Astrocyte of the spinal cord (primary cell): ENCODE measurements at places on chromosomes 6 and 20.

DNA sequence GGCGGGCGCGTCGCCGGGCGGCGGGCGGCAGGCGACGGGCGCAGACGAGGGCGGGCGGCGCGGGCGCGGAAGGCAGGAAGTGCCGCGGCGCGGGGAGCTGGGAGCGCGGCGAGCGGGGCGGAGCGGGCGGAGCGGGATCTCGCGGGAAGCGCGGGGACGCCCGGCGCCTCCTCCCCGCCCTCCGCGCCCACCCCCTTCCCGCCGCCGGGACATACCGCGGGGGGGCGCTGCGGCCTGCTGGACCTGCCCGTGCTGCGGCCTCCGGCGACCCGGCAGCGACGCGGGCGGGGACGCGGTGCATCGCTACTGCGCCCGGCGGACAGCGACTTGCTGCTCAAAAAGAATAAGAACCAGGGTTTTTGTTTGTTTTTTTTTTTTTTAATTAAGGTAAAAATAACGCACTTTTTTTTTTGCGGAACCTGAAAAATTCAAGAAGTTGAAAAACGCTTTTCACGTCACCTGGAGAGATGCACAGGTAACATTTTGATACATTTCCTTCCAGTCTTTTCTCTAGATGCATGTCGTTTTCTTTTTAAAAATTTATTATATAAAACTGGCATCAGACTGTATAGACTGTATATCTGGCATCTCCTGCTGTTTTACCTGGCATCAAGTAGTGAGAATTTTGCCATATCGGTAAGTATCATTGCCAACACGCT is at the start of gene CENPB:
CENPB (minus strand) TSS at position 76 of the 659 bp plus-strand sequence. CDS start 257 bp downstream, outside the sequence.
- DNase-seq, result peak; percentile 78

DNA sequence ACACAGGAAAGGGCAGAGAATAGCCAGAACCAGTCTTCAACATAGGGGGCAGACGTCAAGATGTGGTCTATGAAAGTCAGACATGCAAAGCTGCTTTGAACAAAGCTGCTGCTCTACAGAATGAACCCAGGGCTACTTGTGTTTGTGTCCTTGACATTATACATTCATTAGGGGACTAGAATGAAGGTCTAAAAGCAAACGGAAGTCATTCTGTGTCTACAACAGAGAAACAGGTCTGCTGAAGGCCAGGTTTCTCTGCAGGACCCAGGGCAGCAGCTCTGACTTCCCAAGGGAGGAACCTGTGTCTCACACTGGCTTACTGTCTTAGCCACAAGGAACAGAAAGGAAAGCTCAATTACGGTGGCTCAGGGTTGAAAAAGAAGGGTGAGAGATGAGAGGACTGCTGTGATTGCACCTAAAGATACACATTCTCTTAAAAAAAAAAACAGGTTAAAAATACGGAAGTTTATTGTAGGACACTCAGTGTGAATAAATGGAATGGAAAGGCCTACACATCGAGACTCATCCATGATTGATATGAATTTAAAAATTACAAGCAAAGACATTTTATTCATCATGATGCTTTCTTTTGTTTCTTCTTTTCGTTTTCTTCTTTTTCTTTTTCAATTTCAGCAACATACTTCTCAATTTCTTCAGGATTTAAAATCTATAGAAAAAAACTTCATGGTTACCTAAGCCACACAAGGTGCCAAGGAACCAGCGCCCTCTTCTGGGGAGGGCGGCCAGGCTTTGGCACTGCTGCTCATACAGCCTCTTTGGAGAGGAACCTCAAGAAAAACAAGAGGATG is 6.7 kb downstream of the PSMA7 start:
- peak; percentile 76 for DNase-seq

DNA sequence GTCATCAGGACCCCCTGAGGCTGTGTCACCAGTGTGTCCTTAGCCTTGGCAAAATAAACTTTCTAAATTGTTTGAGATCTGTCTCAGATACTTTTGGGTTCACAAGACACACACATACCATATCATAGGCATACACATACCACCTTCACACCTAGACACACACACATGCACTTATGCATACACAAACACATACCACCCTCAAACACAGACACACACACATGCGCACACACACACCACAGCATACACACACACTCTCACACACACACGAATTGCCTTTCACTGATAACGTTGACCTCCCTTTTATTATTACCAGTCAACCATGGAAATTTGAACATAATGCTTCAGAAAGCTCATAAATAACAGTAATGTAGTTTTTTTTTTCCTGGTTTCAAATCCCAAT is 108.6 kb upstream of the MYLIP start:
- DNase-seq, result no peak

- DNase-seq, result no peak
Measured at GRCh38 chr6:35192301-35192860, 21.4 kb upstream of the SCUBE3 start.

- DNase-seq, result no peak
Measured at GRCh38 chr20:42846784-42847490, 342.8 kb downstream of the PTPRT start.
